Thoracic aorta (tissue), 2 donors: ENCODE measurements at places on chromosomes 6 and 20.

- DNase-seq = no peak
Observed at GRCh38 chr6:131017962-131018361, 45.1 kb downstream of the EPB41L2 start.

GRCh38 chr20:43564455-43564854 is 5.6 kb downstream of the SGK2 start:
- DNase-seq = no peak

- DNase-seq = no peak
Observed at GRCh38 chr20:37313546-37314091, 24.2 kb downstream of the MANBAL start.

DNA sequence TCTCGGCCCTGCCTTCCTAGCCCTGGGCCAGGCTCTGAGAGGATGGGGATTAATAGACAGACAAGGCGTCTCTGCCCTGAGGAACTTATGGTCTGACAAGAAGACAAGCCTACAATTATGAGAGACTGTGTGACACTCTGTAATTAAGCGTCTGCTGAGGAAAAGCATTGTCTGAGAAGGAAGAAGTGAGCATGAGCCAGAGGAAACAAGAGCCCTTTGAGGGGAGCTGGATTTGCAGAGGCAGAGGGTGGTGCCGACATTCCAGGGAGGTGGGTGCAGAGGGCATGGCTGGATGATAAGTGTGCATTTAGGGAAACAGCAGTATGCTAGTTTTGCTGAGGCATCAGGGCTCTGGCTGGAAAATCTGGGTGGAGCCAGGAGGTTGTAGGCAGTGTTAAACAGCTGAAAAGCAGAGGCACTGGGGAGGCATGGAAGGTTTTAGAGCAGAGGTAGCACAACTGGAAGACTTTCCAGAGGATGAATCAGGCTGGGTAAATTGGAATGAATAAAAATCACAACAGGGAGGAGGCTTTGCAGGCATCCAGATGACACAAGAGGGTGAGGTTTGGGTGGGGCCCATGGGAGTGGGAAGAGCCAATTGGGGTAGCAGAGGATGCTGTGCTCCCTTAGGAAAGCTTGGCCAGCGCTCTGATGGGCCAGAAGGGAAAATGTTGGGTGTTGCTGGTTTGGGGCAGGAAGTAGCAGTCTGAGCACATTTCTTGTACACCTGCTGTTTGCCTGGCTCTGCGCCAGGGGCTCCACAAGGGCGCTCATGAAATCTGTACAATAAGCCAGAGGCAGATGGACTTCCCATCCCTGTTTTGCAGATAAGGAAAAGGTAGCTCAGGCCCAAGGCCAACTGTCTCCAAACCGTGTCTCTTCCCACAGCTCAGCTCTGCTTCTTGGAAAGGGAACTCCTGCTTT is 74.0 kb upstream of the MYL9 start:
- no peak for DNase-seq

DNA sequence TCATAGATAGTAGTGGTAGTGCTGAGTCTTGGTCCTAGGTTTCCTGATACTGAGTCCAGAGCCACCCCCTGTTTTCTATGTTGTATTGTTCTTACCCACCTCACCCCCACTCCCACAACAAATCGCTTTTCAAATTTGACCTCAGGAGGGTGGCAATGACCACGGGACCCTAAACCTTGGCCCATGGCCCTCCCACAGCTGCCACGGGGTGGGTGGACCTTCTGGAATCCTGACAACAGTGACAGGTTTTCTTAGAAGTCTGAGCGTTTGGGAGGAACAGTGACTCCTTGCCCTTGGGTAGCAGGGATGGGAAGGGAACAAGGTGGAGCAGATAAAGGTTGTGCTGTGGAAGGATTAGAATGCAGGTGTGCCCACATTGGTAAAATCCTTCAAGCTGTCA is 36.9 kb downstream of the TGM3 start:
- DNase-seq = no peak

- no peak for DNase-seq
Observed at GRCh38 chr6:111552958-111553357, 52.7 kb downstream of the TRAF3IP2 start.

GRCh38 chr20:43506238-43506637 is 1.3 kb upstream of the L3MBTL1 start:
- no peak for DNase-seq

- DNase-seq = no peak
Observed at GRCh38 chr20:35007413-35007812, 51.7 kb downstream of the MYH7B start.

DNA sequence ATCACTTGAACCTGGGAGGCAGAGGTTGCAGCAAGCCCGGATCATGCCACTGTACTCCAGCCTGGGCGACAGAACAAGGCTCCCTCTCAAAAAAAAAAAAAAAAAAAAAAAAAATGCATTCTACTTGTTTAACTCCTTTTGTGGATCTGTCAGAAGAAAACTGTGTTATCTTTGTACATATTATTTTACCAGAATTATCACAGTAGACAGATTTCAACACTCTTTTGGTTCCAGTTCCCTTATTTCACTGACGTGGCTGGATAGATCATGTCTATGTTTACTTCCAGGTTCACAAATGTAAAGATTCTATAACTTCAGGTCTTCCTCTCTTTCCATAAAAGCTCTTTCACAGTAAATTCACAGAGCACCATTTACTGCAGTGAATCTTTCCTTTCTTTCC is 18.4 kb downstream of the NUDT3 start:
- no peak for DNase-seq
